AG09319 (cell line): ENCODE measurements at places on chromosomes 7 and 10.

GRCh38 chr7:27745064-27745583 is 5.2 kb downstream of the TAX1BP1 start:
- no peak for DNase-seq

- no peak for DNase-seq
These were observed 7.6 kb upstream of the KCP start for GRCh38 chr7:128918016-128918665.

GRCh38 chr7:25900877-25901276 is 251.1 kb upstream of the NFE2L3 start:
- no peak for DNase-seq

- no peak for DNase-seq
These were observed 510.0 kb downstream of the ANKRD7 start for GRCh38 chr7:118734541-118734940.

GRCh38 chr10:127694580-127695193 is 42.3 kb upstream of the FOXI2 start:
- DNase-seq: no peak

DNA sequence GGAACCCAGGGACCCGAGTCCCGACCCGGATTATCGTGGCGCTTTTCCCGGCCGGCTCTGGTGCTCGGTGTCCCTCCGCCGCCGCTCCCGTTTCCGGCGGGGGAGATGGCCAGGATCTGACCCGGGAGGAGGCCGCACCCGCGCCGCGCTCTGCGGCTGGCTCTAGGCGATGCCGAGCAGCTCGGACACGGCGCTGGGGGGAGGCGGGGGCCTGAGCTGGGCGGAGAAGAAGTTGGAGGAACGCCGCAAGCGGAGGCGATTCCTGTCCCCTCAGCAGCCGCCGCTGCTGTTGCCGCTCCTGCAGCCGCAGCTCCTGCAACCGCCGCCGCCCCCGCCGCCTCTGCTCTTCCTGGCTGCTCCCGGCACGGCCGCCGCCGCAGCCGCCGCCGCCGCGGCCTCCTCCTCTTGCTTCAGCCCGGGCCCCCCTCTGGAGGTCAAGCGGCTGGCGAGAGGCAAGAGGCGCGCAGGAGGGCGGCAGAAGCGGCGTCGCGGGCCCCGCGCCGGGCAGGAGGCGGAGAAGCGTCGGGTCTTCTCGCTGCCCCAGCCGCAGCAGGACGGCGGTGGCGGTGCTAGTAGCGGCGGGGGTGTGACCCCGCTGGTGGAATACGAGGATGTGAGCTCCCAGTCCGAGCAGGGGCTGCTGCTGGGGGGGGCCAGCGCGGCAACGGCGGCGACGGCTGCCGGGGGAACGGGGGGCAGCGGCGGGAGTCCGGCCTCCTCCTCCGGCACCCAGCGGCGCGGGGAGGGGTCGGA is 593 bp downstream of the CDK13 start:
- DNase-seq: no peak

- DNase-seq: no peak
These were observed 216.3 kb downstream of the USP6NL start for GRCh38 chr10:11395161-11395560.

DNA sequence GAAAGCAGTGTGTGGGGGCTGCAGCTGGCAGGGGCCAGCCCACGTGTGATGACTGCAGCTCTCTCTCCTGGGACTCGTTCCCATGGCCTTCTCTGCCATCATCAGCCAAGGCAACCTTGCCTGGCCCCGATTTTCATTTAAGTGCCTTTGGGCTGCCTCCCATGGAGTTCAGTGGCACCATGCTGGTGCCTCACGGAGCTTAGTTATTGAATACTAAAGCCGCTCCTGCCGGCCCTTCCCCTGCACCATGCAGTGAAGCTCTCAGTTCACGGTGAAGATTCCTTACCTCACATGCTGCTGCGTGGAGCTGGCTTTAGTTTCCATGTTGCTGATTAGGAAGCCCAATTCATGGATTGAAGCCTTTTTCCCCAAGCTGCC is 141.5 kb upstream of the EEPD1 start:
- DNase-seq: no peak

- no peak for DNase-seq
These were observed 475.2 kb upstream of the CELF2 start for GRCh38 chr10:10542477-10542876.

- DNase-seq: no peak
These were observed 46.2 kb downstream of the NEURL1 start for GRCh38 chr10:103539751-103540150.

GRCh38 chr7:148121847-148122246 is 468.7 kb upstream of the C7orf33 start:
- no peak for DNase-seq

- no peak for DNase-seq
These were observed 30.9 kb upstream of the SMKR1 start for GRCh38 chr7:129471402-129471827.

- no peak for DNase-seq
These were observed 505.5 kb upstream of the PODXL start for GRCh38 chr7:132061937-132062336.

GRCh38 chr7:129103561-129104324 is 40.8 kb upstream of the TSPAN33 start:
- DNase-seq: no peak

- no peak for DNase-seq
These were observed 276.5 kb downstream of the PTPRN2 start for GRCh38 chr7:158310924-158311666.

- DNase-seq: no peak
These were observed 87.7 kb downstream of the TSPAN12 start for GRCh38 chr7:120770206-120770605.

GRCh38 chr7:103989200-103989784 is at the start of gene RELN:
RELN (minus strand) TSS chr7:103989658; CDS start chr7:103989356, 302 bp downstream.
- DNase-seq: no peak

GRCh38 chr10:124710266-124710881 is 33.8 kb downstream of the FAM53B start:
- DNase-seq: no peak

DNA sequence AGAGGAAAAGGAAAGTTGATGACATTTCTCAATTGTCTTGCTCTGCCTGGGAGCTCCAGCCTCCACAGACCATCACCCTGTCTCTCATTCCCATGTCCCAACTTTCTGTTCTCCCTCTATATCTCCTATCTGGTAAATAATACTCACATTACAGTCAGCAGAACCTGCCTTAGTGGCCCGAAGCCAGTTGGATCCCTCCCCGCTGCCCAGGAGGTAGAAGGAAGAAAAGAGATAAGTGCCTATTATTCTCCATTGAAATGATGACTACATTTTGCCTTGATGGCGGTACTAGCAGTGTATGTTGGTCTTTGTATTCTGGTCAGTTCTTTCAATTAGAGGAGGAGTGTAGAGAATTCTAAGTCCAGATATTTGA is 91.9 kb downstream of the CSTF2T start:
- no peak for DNase-seq

- DNase-seq: no peak
These were observed 78.0 kb downstream of the HIP1 start for GRCh38 chr7:75660566-75661215.

- no peak for DNase-seq
These were observed 11.0 kb downstream of the SAMD8 start for GRCh38 chr10:75122505-75122904.

GRCh38 chr7:133863362-133864061 is 263.6 kb upstream of the LRGUK start:
- no peak for DNase-seq

DNA sequence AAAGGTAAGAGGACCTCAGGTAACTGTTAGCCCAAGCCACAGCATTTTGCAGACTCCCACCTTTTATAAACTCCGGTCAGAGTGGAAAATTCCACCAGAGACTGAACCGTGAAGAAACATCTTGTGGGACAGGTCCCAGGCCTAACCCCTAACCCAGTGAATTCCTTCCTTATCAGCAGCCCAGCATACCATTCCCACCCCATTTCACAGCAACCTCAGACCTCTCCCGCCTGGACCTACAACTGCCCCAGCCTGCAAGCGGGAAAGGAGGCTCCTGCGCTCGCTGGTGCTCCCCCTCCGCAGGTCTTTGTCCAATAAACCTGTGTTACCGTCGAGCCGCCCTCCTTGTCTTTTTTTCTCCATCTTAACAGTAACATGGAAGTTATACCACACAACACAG is 736.6 kb downstream of the MAGI2 start:
- no peak for DNase-seq

DNA sequence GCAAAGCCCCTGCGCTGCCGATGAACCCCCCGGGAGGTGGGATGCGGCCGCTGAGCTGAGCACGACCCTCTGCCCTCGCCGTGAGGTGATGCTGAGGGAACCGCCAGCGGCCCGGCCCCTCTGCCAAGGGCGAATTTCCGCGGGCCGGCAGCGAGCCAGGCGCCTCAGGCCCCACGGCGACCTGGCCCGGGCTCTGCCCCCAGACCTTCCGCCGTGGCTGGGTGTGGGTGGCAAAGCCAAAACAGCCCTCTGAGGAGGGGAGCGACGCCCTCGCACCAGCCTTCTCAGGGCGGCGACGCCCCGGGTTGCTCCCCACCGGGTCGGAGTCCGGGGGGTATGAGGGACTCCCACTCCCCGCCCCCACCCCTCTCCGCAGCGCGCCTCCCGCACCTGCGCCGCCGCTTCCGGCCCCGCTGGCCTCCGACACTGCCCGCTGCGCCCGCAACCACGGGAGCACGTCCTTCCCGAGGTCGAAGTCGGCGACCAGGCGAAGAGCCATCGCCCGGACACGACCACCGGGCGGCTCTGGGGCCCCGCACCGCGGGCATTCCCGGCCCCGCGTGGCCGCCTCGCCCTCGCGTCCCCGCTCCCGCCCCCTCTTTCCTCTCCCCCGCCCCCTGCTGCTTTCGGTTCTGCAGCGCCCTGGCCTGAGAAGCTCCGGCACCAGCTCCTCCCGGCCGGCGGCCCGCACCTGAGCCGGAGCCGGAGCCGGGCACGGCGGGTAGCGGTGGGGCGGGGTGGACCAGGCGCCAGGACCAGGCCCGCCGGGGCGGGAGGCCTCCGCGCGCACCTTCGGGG is at the start of gene GSAP:
Gene GSAP, minus strand, starts transcription at position 527 of the 798 bp plus-strand sequence. Its CDS starts 28 bp downstream, at position 499.
- DNase-seq: no peak

- DNase-seq: no peak
These were observed 89.3 kb downstream of the NPY start for GRCh38 chr7:24372961-24373955.

DNA sequence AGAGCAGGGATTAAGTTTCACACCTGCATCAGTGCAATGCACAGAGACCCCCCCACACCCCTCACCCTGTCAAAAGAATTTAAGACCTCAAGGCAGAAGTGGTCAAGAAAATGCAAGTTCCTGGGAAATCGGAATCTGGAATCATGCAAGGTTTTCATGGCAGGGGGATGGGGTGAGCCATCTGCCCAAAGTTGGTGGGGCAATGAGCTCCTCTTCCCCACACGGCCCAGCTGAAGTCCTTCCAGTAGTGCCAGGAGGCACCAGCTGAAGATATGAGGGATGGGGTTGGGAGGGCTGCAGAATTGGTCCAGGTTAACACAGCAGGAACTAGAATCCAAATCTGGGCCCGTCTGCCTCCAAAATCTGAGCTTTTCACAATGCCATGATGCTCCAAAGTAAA is 25.0 kb upstream of the TMEM273 start:
- DNase-seq: no peak

GRCh38 chr10:98649170-98649569 is 202.4 kb upstream of the HPS1 start:
- DNase-seq: no peak

GRCh38 chr10:124708246-124708779 is 35.9 kb downstream of the FAM53B start:
- no peak for DNase-seq

- no peak for DNase-seq
These were observed 3.5 kb downstream of the ANKRD1 start for GRCh38 chr10:90917238-90917967.

DNA sequence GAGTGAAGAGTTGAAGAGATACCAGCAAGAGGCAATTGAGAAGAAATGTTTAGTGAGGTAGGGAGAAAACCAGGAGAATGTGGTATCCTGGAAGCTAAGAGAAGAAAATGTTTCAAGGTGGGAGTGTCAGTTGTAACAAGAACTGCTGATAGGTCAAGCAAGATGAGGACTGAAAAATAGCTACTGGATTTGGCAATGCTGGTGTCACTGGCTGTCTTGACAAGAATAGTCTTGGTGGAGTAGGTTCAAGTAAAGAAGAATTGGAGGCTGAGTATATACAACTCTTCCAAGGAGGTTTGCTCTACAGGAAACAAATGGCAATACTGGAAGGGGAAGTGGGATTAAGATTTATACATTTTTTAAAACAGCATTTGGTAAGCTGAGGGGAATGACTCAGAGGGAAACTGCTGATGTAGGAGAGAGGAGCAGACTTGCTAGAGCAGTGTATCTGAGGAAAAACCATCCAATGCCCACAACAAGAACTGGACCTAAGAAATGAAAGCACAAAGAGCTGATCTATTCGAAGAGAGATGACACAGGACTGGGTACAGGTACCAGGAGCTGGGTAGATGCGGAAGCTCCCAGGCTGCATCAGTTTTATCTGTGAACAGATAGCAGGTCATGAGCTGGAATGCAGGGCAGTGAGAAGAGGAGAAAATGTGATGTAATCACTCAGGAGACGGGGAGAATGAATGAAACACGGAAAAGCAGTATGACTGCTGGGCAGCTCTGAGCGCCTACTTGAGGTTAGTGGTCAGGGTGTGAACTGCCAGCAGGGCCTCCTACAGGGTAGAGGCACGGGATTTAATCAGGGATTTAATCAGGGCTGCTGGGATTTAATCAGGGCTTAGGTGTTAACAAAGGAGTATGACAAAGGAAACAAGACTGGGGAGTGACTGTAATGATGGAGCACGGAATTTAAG is 34.5 kb downstream of the FAM25A start:
- DNase-seq: peak; percentile 7

GRCh38 chr7:112038353-112038752 is 167.8 kb downstream of the DOCK4 start:
- no peak for DNase-seq

DNA sequence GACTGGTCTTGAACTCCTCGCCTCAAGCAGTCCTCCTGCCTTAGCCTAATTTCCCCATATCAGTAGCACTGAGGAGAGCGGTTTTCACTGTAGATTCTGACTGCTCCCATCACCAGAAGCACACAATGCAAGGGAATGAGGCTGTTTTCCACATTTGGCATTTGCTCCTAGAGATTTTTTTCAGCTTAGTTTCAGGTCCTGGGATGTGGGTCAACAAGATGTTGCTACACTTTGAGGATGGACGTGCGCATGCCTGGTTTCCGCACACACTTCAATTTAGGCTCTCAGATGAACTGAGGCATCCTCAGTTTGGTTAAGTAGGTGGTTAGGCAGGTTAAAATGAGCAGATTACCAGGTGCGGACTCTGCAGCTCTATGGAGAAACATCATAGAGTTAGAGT is 287.1 kb upstream of the LYZL1 start:
- no peak for DNase-seq

DNA sequence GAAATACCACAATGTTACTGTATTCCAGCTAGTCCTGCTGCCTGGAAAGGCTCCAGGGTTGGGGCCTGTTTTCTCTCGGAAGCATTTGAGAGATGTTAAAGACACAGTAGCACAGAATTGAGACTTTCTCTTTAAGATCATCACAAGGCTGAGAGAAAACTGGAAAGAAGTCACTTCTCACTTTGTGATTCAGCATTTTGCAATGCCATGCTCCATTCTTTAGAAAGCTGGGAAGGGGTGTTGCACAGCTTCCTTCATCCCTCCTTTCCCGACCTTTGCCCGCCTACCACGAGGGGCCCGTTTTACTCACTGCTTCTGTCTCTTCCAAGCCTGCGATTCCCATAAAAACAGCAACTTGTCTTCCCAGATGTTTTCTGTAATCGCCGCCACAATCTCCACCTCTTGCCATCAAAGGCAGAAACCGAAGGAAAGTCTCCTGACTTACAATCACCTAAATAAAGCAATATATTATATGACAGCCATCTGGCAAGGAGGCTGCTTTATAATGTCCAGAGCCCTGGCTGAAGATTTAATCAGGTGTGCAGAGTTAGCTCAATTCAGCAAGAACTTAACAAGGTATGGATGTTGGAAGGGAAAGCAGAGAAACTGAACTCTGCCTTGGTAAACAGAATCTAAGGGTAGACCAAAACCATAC is 18.9 kb downstream of the NOD1 start:
- peak; percentile 77 for DNase-seq
